ENCODE measurements at places on chromosomes 2 and 18. TPM values are rescaled to one million over a fixed set of nuclear protein-coding genes. Genes with fewer than 3 reads are reported as not detected.

The AQP4 gene
- total RNA-seq = 345 TPM

The CCL20 gene
- total RNA-seq = 4.9 TPM

The GPD2 gene
- 41.9 TPM for total RNA-seq

The ANKRD62 gene
- 0.12 TPM for total RNA-seq

The GULP1 gene
- total RNA-seq = 30.6 TPM

The MRO gene
- 0.20 TPM for total RNA-seq

The GTF3C2 gene
- 54.4 TPM for total RNA-seq

The NOSTRIN gene
- 70.0 TPM for total RNA-seq

The TNFAIP6 gene
- 3.0 TPM for total RNA-seq

The AOX1 gene
- total RNA-seq = 24.3 TPM

The LYG2 gene
- not detected for total RNA-seq

The MAP4K3 gene
- total RNA-seq = 55.5 TPM

The UGT1A5 gene
- total RNA-seq = not detected

The ALPP gene
- 9.5 TPM for total RNA-seq

DNA sequence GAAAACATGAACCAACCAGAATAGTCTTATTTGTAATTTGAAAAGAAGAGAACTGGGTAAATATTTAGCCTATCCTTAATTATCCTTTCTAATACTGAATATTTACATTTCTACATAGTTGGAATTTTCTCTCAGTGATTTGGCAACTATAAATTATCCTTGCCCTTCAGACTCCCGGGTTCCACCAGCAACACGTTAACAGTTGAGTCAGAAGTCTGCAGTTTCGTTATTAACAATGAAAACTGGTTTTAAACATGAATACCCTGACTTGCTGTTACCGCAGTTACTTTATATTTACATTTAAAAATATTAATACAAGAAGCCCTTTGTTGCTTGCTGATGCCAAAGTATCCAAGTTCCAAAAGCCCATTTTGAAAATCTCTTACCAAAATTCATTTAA lies 673.0 kb downstream of the ARHGAP15 start:
- DNase-seq = no peak

GRCh38 chr2:30217644-30218337 lies 13.5 kb upstream of the LBH start:
- DNase-seq = peak; percentile 77

GRCh38 chr2:49146401-49146800 lies 7.9 kb downstream of the FSHR start:
- no peak for DNase-seq

- no peak for DNase-seq
Measured at GRCh38 chr18:55968550-55968949, 380.6 kb upstream of the TCF4 start.

DNA sequence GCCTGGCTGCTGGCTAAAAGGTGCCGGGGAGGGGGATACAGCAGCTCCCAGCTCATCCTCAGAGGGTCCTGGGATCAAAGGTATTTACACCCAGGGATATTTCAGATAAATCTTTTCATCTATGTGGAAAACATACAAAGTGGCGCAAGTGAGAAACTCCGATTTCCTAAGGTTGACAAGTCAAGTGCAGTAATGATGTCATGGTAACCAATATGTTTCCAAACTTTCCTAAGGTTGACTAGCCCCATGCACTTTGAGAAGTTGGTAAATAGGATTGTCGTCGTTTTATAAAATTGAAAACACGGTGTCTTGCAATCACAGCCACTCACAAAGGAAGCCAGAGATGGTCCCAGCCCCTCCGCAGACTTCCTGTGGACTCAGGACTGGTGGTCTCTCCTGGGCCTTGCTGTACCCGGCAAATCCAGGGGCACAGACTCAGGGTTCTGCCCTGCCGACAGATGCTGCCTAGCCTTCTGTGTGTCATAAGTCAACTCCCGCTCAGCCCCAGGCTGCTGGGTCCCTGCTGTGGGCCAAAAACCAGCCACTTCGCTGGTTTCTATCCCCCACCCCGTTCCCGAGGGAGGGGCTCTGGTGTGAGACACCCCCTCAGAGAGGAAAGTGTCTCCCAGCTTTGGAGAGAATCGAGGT lies 111.2 kb upstream of the PPP1CB start:
- DNase-seq = no peak

DNA sequence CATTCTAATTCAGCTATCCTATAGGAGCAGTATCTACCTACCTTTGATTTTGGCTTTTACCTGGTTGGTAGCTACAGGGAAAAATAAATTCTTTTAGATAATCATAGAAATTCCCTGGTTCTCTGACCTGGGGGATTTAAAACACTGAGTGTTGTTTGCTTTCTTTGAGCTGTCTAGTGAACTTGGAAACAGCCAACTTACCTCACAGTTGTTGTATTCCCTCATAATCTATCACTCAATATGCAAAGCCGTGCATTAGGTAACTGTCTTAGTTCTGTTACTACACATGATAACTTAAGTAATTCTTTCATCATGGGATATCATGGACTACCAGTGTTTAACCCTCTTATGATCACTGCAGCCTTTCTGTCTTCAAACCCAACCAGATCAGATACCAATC lies 127.8 kb downstream of the TTC27 start:
- DNase-seq = no peak

DNA sequence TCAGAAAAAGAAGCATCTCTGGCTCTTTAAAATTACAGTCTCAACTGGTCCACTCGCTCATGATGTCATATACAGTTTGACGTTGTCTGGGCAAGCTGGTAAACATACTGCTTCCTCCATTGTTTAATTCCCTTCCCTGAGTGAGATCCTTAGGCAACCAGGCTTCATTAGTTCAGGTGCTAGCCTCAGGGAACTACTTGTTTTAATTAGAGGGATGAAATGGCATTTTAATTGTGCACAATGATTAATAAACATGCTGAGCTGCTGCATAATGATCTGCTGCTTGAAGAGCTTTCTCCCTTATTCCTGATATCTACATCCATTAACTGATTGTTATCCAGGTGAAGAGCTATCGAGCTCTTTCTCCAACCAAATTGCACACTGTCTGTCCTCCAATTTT lies 195.6 kb upstream of the ETAA1 start:
- no peak for DNase-seq

- DNase-seq = peak; percentile 32
Measured at GRCh38 chr18:48887905-48888772, 62.6 kb downstream of the SMAD7 start.

DNA sequence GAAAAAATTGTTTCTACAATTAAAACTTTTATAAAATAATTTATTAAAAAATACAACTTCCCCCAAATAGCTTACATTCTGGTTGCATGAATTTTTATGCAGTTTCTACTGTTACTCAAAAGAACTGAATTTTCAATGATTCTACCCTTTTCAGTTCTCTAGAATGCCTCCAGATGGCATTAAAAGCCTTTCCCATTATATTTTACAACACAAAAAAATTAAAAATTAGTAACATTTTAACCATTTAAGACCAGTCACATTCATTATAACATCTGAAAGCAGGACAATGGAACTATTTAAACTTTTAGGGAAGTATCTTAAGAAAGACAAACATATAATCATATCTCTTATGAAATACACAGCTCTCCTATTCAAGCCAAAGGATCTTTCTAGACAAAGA lies 236.0 kb upstream of the REV1 start:
- no peak for DNase-seq

- DNase-seq = no peak
Measured at GRCh38 chr2:79275197-79275596, 115.6 kb upstream of the REG3A start.

GRCh38 chr18:77785415-77785975 lies 535.8 kb downstream of the GALR1 start:
- DNase-seq = no peak

DNA sequence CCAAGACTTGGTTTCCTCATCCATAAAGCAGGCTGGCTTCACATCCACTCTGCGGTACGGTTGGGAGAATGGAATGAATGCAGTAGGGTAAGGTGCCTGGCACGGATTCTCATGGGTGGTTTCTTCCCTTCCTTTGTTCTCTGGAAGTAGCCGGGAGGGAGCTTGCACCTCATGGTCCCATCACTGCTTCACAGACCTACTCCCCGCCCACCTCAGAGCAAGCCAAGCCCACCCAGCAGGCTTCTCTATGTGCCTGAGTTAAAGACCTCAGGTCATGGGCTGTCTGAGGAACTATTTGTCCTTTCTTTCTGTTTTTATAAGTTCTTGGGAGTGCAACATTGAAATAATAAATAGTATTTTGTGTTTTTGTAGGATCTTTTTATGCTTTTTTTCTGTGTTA lies 3.5 kb downstream of the DCDC2C start:
- DNase-seq = no peak

- DNase-seq = no peak
Measured at GRCh38 chr2:64932116-64932370, 57.2 kb upstream of the SLC1A4 start.

- DNase-seq = no peak
Measured at GRCh38 chr18:52190631-52191030, 149.4 kb upstream of the DCC start.

DNA sequence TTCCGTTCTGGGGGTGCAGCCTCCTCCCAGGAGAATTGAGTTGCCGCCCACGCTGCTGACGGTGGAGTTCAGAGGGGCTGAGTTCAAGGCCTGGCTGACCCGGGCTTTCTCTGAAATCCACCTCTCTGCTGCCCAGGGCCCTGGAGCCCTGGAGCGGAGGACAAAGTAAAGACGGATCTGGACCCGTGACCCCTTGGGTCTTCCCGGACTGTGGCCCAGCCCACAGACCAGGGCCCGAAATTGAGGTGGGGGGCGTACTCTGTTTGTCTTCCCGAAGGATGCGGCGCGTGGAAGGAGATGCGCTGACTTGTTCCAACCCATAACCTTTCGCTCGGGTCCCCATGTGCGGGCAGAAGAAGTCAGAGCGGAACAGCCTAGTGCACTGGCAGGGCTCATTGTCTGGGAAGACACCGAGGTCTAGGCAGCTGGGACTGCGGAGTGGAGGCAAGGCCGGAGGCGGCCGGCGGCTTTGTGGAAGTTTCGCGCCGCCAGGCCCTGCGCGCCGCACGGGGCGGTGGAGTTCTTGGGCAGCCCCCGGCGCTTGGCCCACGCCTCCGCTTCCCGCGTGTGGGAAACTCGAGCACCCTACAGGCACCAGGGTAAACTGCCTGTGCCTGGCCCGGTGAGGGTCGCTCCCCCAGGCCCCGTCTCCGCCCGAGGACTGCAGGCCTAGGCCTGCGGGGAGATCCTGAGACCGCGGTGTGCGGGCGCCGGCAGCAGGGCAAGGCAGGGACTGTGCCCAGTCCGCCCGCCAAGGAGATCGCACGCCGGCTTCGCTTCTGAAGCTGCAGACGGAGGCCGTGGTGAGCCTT lies 9.8 kb downstream of the POU3F3 start:
- no peak for DNase-seq

Data from upper lobe of right lung (tissue), 1 donor.